ENCODE measurements at places on chromosomes 1 and 21.

- DNase-seq, result peak; percentile 42
Observed at GRCh38 chr1:201888282-201889089, at the start of gene SHISA4. Gene SHISA4 (plus strand): TSS chr1:201888898. CDS start chr1:201888995, 97 bp downstream.

- DNase-seq, result no peak
Observed at GRCh38 chr1:40802078-40802741, 18.6 kb downstream of the KCNQ4 start.

DNA sequence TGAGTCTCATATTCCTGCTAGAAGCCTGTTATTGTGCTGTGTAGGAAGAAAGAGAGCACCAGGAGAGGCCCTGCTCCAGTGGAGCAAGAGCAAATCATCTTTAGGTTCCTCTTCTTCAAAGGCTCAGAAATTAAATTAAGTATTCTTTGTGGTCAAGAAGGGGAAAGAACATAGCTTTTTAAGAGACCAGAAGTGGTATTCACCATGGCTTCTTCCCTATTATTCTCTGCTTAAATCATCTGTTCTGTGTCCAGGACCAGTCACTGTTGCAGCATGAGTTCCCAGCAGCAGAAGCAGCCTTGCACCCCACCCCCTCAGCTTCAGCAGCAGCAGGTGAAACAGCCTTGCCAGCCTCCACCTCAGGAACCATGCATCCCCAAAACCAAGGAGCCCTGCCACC lies 1.1 kb downstream of the SPRR1B start:
- DNase-seq, result no peak

DNA sequence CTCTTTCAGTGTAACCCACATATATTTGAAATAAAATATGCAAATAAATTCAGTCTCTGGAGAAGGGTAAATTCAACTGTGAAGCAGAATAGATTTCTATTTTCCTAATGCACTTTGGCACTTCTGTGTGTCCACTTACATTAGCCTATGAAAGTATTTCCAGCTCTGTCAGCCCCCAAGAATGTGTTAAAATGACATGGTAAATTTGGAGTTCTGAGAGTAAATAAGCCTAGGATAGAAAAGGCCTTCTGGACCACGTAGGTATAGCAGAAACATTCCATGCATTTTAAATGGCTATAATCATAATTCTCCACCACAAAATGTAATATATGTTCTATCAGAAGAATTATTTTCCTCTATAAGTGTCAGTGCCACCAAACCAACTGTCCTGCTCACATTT lies 276.2 kb downstream of the NEGR1 start:
- no peak for DNase-seq

GRCh38 chr1:184895086-184895485 lies 79.2 kb downstream of the NIBAN1 start:
- no peak for DNase-seq

DNA sequence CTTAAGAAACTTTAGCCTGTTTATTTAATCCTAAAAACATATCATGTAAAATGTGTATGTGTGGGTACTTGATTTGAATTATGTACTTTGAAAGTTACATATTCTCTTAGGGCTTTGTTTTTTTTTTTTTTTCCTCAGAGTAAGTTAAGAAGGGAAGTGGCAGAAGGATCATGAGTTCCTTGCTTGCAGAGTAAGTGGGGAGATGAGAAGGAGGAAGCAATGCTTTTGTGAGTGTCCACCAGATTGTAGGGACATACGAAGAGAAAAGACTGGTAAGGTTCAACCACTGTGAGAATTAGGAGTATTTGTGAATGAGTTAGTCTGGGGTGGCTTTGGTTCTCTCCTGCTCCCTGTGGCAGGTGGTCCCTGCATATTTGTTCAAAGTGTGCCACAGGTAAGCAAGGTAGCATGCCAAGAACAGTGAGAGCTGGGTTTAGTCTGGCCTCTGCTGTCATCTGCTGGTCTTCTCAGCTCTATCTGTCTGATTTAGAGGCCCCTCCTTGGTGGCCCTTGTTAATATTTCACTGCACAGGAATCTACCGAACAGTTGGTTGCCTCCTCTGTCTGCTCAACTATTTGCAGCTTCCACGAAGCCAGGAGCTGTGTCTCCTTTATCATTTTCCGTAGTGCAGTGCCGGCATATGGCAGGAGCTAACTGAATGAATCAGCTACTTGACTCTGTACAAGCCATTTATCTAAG lies 9.5 kb downstream of the DNM3 start:
- DNase-seq, result no peak

DNA sequence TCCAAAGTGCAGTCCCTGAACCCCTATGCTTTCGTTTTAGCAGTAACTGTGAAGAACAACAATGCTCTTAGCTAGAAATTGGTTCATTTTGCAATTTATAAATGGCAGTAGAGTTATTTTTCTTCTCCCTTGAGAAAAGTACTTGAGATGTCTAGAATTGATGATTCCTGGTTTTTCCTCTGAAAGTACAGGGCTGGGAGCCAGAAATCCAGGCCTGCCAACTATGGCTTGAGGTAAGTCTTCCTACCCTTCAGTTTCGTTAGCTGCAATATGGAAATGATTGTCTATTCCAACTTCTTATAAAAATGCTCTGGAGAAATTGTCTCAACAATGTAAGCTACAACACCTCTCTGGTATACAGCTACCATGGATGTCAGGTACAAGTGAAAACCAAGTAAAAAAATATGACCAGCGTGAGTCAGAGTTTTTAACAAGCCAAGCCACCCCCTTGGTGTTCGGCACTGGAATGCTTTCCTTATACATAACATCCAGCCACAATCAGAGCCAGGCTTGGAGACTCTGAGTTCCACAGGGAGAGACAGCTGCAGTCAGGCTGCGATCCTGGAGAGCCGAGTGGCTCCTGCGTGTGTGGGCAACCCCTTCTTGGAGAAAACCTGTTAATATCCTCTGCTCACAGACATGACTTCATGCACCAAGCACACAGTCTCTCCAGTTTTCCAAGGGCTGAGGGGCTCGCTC lies 22.0 kb downstream of the TSPAN2 start:
- DNase-seq, result no peak

DNA sequence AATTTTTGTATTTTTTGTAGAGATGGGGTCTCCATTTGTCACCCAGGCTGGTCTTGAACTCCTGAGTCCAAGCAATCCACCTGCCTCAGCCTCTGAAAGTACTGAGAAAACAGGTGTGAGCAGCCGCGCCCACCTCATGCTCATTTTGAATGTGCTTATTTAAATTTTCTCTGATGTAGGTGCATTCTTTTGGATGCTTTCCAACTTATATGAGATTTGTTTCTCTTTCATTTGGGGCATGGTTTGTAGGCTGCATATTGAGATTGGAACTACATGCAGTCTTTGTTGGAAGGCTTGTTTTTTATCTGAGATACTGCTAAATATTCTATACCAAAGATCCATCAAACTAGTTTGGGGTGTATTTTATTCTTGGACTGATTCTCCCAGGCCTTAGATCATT lies 81.0 kb upstream of the IVNS1ABP start:
- no peak for DNase-seq

GRCh38 chr1:56627636-56628039 lies 17.5 kb upstream of the PRKAA2 start:
- DNase-seq, result peak; percentile 3

GRCh38 chr1:152001631-152002584 lies 8.2 kb upstream of the S100A10 start:
- DNase-seq, result peak; percentile 82

DNA sequence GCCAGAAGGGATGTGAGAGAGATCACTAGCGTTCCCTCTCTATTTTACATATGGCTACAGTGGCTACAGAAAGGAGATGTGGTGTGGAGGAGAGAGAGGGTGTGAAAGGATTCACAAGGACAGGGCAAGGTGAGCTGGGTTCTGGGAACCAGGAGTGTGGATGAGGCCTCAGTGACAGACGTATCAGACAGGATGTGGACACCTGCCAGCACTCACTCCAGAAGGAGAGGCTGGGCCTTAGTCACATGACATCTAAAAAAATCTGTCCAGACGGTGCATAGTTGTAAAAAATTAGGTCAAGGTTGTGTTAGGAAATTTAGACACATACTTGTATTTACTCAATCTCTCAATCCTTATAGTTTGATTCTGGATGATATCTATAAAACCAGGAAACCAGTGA lies 10.6 kb downstream of the TRIM67 start:
- DNase-seq, result no peak

GRCh38 chr21:43211072-43211759 lies 42.4 kb downstream of the CRYAA start:
- no peak for DNase-seq

GRCh38 chr1:116129537-116129936 lies 18.3 kb downstream of the MAB21L3 start:
- no peak for DNase-seq

- DNase-seq, result no peak
Observed at GRCh38 chr1:7284839-7285435, 486.2 kb upstream of the VAMP3 start.

- peak; percentile 53 for DNase-seq
Observed at GRCh38 chr1:11680270-11681070, 478 bp downstream of the MAD2L2 start.

DNA sequence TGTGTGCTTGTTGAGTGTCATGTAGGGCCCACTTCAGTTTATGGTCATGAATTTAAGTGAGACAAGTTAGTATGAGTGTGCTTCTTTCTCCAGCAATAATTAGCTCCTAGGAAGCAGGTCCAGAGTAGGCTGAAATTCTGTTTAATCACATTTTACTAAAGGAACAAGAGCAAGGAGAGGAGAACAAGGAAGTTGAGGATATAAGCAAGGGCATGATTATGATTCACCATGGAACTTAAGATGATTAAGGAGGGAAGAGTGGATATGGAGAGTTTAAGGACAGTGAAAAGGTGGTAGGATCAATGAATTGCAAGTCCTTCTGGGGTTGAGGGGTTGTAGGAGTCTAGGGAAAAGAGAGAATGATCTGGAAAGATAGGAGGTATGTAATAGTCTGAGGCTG lies 3.1 kb upstream of the DIPK1A start:
- no peak for DNase-seq

GRCh38 chr1:100941098-100941527 lies 45.2 kb downstream of the SLC30A7 start:
- DNase-seq, result no peak

DNA sequence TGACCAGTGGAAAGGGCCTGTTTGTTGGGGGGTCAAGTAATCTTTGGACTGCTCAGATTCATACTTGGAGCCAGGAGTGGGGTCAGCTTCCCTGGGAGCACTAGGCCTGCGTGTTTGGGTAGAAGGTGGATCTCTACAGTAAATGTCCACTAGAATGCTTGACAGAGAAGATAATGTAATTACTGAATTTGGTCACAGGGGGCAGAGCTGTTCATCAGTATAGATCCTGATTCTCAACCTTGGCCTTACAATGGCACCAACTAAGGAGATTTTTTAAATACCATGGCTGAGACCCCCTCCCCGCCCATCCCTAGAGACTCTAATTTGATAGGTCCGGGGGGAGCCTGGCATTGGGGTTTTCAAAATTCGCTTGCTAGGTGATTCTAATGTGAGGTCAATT lies 217.5 kb upstream of the PLXNA2 start:
- DNase-seq, result no peak

GRCh38 chr1:1364266-1364665 lies 5.9 kb upstream of the MXRA8 start:
- no peak for DNase-seq

GRCh38 chr1:181801617-181802016 lies 259.9 kb downstream of the ZNF648 start:
- DNase-seq, result no peak

DNA sequence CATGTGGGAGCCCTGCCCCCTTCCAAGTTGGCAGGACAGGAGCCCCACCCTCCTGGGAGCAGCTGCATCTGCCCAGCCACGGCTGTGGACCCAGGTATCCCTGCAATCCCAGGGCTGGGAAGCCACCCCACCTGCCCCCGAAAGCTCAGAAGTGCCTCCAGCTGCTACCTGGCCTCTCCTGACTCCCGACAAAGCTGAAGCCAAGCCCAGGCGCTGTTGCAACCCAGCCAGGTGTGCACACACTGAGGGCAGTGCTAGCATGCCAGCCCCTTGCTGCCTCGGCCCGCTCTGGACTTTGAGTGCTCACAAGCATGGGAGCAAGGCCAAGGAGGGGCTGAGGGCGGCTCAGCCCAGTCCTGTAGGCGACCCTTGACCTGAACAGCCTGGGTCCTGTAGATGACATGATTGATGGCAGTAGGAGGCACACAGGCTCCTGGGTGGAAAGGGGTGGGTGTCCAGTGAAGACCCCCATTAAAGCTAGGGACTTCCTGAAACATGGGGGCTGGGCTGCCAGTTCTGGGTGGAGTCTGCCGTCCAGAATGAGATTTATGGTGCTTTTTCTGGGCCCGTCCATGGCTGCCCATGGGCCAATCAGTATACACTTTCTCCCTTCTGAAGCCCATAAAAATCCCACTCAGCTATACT lies 2.8 kb upstream of the SSU72 start:
- DNase-seq, result no peak

DNA sequence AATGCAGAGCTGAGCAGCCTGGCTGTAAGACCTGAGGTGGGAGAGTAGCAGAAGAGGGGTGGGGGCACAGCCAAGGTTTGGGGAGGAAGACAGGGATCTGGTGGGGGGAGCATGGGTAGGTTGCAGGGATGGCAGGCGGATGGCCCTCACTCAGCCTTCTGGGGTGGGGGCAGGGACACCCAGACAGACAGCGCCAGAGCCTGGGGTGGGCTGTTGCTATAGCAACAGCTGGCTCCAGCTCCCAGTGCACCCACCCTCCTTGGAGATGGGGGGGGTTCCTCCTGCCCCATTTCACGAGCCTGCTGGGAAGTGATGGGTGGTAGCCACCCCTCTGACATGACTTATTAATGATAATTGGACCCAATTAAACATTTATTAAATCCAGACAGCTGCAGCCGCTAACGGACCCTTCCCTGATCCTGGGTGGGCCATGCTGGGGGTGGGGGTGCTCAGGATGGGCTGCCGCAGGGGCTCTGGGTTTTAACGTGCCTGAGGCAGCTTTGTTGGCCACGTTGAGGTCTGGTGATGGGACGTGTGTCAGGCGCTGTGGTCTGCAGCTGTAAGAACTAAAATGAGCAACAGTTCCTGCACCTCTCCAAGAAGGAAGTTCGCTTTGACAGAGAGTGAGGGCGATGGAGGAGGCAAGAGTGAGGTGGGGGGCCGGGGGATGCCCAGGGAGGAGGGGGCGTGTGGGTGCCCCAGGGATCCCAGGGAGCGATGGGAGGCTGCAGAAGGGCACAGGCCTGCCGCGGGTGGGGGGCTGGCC lies 19.4 kb downstream of the AGRN start:
- no peak for DNase-seq

- DNase-seq, result peak; percentile 49
Observed at GRCh38 chr1:179785031-179785431, 41.9 kb downstream of the FAM163A start.

DNA sequence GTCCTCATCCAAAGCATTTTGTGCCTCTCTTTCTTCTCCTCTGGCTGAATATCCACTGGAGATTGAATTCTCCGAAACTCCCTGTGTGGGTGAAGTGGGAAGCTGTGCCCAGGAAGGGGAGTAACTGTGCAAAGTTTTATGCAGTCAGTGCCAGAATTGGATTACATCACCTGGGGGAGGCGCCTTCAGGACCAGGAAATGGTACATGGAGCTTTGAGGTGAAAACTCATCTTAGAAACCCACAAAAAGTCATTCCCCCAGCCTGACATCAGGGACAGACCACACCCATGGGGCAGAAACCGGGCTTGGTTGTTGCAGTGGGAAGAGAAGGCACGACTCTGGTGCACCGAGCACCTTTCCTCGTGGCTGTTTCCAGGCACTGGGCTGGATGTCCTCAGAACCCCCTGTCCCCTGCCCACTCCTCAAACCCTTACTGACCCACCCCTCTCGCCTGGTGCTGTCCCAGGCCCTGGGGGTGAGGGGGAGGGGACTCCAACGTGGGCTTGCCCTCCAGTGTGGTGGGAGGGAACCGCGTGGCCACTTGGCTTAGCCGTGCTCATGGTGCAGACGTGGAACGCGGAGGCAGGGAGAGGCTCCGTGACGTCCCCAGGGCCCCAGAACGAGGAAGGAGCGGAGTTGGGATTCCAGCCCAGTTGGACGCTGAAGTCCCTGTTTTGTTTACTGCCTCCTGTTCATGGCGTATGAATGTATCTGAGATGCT lies 15.7 kb downstream of the TFF3 start:
- DNase-seq, result no peak
